ENCODE measurements at places on chromosomes 1 and 21.
A peak's percentile ranks its signal among the peaks of the same experiment; 100 is the strongest.

- peak; percentile 79 for DNase-seq
Measured at GRCh38 chr1:203492082-203492747, 1.7 kb upstream of the OPTC start.

GRCh38 chr1:210908791-210909190, 225.2 kb downstream of the KCNH1 start:
- DNase-seq = no peak

GRCh38 chr1:28865997-28866650, 48.2 kb upstream of the EPB41 start:
- DNase-seq = no peak

- DNase-seq = no peak
Measured at GRCh38 chr1:22043198-22043769, 9.2 kb upstream of the CDC42 start.

GRCh38 chr1:76377247-76377646, 302.7 kb downstream of the ST6GALNAC3 start:
- DNase-seq = no peak

GRCh38 chr1:95179205-95179986, 54.6 kb upstream of the RWDD3 start:
- DNase-seq = peak; percentile 48

DNA sequence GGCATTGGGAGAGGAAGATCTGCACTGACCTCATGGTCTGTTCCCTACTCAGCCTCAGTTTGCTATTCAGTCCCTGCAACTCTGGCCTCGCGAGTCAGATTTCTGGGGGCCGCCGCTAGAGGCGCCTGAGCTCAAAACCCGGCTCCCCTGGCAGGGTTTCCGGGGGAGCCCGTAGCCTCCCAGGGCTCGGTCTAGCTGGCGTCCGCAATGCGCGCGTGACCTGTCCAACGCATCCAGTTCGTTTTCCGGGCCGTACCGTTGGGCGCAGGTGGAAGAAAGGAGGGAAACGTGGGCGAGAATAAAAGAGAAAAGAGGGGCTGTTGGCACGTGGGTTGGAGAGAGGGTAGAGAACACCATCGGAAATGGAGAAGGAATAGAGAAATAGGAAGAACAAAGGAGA, at the start of gene ADAM30:
Gene ADAM30 (minus strand): TSS at position 213 of the 400 bp plus-strand sequence. CDS start 179 bp downstream, at position 34.
- DNase-seq = no peak

DNA sequence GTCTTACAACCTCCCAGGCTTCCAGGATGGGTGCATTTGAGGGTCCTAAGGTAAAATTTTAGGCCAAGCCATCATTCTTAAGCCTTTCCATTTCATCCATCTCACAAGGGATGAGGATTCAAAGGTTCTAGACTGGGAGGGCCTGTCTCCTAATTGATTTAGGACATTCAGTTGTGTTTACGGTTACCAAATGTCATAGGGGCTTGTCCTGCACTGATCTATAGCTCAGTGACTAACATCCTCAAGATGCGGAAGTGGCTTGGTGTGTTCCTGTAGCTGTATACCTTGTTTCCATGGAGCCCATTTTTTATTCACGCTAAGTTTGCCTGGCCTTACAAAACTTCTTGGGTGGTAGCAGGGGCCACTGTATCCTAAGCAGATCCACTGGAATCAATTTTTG, 52.8 kb downstream of the DUSP10 start:
- DNase-seq = no peak

DNA sequence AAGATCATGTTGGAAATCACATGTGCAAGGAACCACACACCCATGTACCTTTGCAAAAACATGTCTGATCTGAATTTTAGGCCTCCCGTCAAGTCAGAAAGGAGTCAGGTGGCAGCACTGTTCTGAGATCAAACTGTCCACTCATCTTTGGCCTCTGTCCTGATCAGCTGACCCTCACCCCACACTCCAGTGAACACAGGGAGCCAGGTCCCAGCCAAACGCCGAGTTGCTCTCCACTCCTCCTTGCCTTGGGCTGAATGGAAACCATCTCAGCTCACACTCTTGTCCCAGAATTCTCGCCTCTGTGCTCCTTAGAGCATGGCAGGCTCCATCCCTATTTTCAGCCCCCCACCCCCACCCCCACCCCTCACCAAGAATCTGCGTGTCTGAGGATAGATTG, 4.6 kb upstream of the RNF186 start:
- DNase-seq = no peak

DNA sequence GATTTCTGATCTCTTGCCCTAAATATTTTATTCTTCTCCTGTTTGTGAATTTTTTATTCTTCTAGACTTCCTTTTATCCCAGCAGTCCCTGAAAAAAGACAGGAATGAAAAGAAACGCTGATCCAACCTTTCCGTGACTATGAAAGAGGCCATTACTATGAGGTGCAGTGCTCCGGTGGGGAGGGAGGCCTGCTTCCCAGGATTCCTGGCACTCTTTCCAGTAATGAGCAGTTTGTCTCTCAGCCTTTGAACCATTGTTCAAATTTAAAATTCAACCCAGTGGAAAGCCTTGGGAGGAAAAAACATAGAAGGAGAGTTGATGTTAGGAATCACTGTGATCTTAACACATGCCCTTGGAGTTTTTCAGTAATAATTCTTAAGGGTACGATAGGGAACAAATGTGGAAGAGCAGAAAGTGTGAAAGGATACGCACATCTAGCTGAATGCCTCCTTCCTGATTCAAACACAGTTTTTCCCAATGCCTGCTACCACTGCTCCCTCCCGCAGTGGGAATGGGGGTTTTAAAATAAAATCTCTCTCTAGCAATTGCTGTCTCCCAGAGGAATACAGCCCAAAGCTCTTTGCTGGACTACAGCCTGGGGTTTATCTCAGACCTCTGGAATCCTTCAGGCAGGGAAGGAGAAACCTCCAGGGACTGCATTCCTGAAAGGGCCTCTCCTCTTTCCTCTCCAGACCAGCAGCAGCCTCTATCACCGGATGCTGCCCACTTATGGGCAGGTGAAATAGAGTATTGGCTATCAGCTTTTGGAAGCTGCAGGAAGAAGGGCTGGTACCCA, 6.1 kb downstream of the IER5 start:
- DNase-seq = no peak

DNA sequence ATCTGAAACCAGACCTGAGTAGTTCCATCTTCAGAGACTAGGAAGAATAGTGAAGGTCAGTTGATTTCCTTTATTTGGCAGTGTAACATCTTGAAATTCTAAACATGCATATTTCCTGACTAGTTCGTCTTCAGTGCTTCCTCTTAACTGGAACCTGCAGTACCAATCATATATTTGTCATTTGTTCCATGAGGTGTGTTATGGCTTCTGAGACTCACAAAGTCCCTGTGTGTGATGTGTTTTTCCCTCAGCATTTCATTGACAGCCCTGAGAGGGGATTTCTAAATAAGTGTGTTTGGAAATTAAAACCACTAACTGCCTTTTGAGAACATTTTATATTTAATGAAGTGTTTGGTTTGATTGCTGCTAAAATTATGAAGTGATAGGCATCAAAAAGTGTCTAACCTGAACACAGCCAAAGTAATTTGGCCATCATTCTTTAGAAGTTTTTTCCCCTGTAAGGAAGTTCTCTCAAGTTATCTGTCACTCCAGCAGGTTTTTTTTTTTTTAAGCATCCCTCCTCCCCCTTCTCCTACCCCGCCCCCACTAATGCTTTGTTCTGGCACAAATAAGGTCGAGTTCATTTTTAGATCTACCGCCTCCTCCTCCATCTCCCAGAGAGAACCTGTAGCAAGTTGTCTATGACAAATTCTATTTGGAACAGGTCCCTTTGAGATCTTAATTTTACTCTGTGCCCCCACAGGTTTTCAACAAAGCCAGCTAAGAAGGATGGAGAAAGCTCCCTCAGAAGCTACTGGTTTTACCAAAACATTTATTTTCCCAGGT, 61.4 kb downstream of the TMEM200B start:
- no peak for DNase-seq

DNA sequence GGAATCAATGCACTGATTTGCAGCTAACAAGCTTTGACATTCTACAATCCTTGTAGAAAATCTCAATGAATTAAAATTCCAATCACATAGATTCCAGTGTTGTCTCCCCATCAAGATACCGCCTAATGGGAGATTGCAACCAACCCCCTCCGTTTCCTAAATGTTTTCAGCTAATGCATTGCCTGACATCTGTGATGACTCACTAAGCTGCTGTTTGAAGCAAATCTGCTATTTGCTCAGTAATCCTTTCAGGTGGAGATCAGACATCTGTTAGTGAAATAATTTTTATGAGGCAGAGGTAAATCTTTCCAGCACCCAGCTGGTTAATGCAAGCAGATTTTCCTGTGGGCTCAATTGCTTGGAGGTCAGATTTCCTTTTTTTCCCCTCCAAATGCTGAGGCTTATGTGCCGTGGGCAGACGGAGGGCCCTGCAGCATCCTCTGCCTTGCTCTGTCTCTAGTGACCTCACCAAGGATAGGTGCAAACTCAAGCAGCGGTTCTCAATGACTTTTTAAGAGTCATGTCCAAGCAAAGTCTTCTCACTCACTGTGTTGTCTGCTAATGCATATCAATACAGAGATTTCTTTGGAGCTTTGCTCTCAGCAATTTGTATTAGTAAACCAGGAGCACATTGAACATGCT, 91.1 kb upstream of the RAB3GAP2 start:
- DNase-seq = peak; percentile 99

GRCh38 chr21:33937146-33937545, 21.5 kb upstream of the ATP5PO start:
- no peak for DNase-seq

GRCh38 chr1:84479998-84480397, 932 bp downstream of the RPF1 start:
- no peak for DNase-seq

DNA sequence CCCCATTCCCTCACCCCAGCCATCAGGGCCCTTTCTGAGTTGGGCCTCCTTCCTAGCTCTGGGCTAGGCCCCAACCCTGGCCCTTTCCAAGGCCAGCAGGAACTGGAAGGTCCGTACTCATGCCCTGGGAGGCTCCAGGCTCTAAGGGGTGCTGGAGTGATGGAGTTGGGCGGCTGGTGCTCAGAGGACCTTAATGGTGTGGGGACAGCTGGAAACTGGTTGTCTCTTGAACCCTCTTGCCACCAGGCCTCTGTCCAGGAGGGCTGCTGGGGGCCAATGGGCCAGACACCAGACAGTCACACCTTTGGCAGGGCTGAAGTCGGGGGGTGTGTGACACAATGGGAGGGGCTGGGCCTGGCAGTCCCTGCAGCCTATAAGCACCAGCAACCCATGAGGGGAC, 9.2 kb upstream of the PADI1 start:
- no peak for DNase-seq

DNA sequence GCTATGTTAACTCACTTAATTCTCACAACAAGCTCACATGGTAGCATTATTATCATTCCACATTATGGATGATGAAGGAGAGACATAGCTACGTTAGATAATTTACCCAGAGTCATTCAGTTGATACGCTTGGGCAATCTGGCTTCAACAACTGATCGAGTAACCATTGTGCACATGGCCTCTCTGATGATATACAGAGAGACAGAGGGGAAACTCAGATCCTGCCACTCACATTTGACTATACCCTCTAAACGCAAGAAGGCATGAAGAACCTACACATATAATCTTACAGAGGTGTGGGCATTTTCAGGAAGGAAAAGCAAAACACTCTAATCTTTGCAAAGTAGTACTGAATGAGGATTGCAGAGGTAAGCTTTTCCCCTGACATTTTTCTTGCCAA, 360.1 kb downstream of the BARHL2 start:
- DNase-seq = no peak

DNA sequence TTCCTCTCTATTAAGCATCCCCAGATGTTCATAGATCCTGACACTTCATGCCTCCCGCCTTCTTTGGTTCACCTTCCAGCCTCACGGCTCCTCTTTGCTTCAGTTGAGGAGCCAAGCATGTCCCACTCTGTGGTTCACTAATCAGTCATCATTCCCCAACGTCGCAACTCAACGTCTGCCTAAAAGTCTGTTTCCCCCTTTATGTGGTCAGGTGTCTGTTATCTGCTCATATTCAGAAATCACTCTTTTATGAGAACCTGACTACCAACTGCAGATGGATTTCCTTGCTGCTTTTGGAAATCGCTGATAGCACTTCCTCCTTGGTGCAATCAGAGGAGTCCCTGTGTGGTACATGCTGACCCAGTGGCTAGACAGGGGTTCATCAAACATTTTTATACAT, 94.1 kb upstream of the VANGL1 start:
- DNase-seq = no peak

GRCh38 chr1:2330035-2330434, 61.3 kb downstream of the MORN1 start:
- no peak for DNase-seq

DNA sequence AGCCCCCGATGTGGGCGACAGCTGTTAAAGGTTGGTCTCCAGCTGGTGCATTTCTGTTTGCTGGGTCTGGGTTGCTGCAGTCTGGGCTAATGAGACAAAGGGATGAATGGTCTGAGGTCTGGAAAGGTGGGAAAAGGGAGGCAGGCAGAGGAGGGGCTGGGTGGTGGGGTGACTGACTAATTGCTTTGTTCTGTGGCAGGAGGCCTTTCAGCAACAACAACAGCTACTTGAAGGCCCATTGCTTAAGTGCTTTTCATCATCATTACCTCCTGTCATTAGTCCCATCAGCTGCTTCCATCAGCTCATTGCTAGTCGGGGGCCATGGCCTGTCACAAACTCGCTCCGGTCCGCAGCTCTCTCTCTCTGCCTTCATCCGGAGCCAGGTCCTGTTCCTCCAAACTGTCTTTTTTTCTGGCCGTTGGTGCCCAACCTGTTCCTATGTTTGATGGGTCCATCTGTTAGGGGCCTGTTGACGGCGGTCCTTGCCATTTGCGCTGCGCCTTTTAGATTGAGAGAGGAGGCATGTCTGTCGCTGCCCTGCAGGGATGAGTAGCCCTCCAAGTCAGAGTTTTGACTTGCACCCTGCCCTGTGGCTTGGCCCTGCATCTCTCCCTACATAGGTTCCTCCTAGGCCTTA, 105.6 kb upstream of the PLXNA2 start:
- peak; percentile 76 for DNase-seq

DNA sequence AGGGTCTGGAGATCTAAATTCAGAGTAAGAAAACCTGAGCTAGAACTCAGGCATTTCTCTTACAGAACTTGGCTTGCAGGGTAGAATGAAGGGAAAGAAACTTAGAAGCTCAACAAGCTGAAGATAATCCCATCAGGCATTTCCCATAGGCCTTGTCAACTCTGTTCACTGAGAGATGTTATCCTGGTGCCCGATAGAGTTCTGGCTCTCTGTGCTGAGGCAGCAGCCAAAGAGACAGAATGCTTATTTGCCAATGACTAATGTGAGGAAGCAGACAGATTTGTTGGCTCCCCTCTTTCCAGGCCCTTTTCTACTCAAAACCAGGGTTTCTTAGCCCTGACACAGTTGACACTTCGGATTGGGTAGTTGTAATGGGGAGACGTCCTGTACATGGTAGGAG, 22.3 kb upstream of the TRIM45 start:
- DNase-seq = peak; percentile 23

DNA sequence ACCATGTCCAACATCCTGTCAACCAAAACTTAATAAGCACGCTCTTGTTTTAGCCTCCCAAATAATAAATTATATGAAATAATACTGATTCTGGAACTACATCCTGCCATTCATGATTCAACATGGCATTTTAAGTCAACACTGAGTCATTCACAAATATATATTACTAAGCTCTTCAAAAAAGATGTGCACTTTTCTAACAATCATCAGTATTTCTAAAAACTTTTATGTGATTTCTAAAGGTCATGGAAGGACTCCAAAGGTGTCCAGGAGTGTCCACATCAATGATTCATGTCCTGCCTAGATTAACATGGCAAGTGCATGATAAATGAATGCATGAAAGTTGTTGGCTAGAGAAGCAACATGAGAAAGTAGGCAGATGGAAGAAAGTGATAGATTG, 51.6 kb downstream of the NEGR1 start:
- no peak for DNase-seq

- peak; percentile 10 for DNase-seq
Measured at GRCh38 chr1:99614728-99615127, 31.2 kb upstream of the PALMD start.
